ENCODE measurements at places on chromosomes 2 and 18. TPM values are rescaled to one million over a fixed set of nuclear protein-coding genes. Genes with fewer than 3 reads are reported as not detected.

Gene NR4A2
- total RNA-seq, result 9.2 TPM

DNA sequence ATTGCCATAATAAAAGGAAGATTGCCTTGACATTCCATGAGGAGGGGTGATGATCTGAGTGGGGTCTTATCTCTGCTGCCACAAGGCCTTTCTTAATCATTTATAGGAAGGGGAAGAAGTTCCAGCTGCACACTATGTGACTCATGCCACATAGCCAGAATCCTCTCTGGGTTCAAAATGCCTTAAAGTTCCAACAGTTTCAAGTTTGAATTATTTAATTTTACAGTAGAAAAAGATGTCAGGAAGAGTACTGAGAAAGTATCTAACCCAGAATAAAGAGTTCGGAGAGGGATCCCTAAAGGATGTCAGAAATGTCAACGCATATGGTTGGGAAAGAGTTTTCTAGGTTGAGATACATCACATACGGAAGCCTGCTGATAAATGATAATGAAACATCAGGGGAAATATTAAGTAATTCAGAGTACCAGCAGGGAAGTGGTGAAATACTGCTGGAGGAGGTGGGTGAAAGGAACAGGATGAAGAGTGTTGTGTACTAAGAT, 999.9 kb downstream of the TSN start:
- no peak for DNase-seq

Gene CXCR2
- 3.0 TPM for total RNA-seq

DNA sequence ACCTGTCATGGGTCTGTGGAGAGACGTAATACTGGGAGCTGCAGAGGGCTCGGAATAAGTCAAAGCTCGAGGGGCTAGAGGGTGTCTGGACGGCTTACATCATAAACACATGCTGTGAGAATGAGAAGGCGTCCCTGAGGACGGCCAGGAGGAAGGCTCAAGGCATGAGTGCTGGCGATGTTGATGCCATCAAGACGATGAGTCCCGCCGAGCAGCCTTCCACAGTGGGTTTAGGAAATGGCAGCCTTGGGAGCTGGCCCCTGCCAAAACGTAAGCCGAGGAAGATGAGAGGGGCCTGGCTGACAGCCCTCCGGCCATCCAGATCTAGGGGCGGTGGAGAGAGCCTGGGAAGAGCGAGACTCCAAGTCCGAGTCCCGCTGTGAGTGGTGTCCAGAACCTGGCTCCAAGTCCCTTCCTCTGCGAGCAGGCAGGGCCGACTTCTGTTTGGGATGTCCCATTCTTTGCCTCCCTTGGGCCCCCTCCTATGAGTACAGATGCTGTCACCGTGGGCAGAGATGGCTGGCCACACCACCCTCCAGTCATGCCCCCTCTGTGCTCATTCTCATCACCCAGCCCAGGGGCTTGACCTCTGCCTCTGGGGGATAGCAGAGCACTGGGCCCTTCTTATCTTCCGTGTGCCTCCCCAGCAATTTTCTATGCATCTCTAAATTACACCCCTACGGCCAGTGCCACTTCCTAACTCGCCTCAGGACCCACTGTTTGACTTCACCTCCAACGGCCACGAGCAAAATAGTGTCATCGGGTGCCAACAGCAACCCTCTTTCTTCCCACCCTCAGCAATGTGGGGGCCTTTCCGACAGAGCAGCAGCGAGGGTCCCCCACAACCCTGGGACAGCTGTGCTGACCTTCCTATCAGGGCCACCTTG, 175.7 kb downstream of the FAM210A start:
- DNase-seq, result no peak

- DNase-seq, result no peak
Observed at GRCh38 chr2:84482603-84483002, 23.5 kb upstream of the SUCLG1 start.

DNA sequence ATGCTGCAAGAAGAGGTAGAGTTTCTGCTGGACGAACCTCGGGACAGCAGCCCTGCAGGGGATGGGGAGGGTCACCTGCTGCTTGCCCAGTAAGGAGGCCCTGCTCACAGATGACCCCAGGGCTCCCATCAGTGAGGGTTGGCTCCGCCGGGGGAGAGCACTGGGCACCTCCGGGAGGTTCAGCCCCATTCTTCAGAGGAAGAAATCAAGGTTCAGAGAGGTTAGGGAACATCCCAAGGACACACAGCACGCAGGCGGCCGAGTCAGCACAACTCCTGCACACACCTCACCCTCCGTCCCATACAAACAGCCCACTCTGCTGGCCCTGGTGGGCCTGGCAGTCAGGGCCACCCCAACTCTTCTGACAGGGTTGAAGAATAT, 11.7 kb upstream of the CCDC74B start:
- DNase-seq, result peak; percentile 9

Gene HRH4
- total RNA-seq, result not detected

Gene CNGA3
- total RNA-seq, result not detected

- DNase-seq, result no peak
Observed at GRCh38 chr2:109619032-109619615, 5.0 kb downstream of the SOWAHC start.

DNA sequence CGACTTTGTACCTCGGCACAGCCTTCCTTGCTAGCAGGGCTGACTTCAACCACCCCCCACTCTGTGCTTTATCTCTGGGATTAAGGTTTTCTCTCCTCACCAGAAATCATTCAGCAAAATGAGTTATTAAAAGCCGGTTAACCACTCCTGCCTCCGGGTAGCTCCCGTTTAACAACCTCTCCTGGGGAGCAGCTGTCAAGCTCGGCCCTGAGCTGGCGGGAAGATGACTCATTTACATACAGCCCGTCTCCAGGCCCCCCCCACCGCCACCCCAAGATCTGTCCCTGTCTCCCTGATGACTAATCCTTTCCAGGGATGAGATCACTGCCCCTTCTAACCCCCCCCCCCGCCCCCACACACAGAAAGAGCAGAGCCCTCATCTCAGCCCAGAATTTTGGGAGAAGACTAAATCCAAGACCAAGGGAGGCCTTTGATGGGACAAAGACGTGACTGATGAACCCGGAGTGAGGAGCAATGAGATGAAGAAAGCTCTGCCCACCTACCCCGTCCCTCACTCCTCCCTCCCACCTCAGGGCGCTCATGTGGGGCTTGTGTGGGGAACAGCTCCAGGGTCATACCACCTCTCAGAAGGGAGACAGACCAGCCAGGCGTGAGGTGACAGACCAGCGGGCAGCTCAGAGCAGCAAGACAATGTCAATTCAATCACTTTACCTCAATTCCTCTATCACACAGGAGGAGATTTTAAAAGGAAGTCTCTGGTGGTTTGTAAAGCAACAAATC, 131.4 kb downstream of the MSH2 start:
- DNase-seq, result peak; percentile 50

All from left cardiac atrium (tissue), 4 donors.